ENCODE measurements at places on chromosomes 4 and X.

DNA sequence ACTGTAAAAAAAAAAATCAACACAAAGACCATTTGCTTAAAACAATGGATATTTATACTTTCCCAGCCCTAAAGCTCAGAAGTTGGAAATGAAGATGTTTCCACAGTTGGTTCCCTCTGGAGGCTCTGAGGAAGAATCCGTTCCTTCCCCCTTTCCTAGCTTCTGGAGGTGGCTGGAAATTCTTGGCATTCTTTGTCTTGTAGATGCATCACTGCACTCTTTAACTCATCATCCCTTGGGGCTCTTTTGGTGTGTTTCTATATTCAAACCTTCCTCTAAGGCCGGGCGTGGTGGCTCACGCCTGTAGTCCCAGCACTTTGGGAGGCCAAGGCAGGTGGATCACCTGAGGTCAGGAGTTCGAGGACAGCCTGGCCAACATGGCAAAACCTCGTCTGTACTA, 78.7 kb downstream of the VCX3A start:
- DNase-seq = no peak

DNA sequence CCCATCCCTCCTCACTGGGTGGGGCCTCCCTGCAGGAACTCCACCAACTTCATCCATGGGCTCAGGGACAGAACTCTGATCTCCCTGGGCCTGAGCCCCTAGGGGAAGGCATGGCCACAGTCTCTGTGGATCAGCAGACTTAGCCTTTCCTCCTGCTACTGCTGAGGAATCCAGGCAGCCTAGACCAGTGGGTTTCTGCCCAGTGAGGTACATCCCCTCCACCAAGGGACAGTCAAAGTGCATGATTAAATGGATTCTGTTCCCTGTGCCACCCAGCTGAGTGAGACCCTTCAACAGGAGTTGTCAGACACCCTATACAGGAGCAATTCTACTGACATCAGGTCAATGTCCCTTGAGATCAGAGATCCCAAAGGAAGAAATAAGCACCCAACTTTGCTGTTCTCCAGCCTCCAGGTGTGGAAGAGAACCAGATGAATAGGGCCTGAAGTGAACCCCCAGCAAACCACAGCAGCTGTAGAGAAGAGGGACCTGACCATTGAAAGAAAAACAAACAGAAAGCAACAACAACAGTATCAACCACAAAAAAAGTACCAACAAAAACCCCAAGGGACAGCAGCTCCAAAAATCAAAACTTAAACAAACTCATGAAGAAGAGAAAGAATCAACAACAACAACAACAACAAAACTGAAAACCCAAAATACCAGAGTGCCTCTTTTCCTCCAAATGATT, 84.8 kb downstream of the CHIC1 start:
- DNase-seq = no peak

GRCh38 chrX:134365904-134366303, 94.1 kb upstream of the HPRT1 start:
- DNase-seq = no peak

GRCh38 chr4:87995435-87995834, 12.0 kb upstream of the PKD2 start:
- no peak for DNase-seq

- DNase-seq = no peak
Measured at GRCh38 chr4:100823993-100824323, 306.1 kb upstream of the EMCN start.

DNA sequence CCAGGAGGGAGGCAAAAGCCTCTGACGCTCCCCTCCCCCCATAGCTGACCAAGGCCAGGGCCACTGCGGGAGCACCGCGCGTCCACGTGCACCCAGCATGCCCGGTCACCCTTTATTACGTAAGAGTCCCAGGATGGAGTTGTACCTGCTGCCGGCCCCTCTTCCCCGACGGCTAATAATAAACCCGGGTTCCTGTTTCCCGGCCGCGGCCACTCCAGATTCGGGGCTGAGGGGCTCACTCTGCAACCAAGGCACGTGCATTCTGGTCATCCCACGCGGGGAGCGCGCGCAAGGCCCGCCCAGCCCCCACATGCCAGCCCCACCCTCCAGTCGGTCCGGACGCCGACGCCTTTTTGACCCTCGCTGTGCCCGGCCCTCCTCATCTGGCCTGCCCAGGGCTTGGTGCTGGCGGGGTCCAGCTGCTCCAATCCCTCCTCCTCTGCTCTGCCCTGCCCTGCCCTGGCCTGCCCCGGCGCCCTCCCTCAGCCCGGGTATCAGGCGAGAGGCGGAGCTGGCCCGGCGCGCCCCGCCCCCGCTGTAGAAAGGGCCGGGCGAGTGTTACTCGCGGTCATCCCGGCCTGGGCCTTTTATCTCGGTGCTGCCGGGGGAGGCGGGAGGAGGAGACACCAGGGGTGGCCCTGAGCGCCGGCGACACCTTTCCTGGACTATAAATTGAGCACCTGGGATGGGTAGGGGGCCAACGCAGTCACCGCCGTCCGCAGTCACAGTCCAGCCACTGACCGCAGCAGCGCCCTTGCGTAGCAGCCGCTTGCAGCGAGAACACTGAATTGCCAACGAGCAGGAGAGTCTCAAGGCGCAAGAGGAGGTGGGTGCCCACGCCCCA, 2.6 kb downstream of the MID1IP1 start:
- no peak for DNase-seq

DNA sequence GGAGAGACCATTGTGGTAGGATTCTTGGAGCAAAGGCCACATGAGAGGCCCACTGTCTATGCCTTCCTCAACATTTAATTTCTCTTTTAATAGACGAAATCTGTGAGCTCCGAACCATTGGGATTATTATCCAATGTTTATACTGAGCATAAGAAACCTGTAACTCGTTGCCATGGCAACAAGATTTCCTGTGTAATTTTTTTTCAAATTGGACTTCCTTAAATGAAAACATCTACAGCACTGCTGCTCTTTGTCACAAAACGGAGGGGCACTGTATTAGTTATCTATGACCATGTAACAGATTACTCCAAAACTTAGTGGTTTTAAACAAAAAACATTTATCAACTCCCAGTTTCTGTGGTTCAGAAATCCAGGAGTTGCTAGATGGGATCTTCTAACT, 38.7 kb downstream of the PPP1R2C start:
- DNase-seq = no peak

- no peak for DNase-seq
Measured at GRCh38 chrX:151801980-151802379, 67.4 kb downstream of the CNGA2 start.

DNA sequence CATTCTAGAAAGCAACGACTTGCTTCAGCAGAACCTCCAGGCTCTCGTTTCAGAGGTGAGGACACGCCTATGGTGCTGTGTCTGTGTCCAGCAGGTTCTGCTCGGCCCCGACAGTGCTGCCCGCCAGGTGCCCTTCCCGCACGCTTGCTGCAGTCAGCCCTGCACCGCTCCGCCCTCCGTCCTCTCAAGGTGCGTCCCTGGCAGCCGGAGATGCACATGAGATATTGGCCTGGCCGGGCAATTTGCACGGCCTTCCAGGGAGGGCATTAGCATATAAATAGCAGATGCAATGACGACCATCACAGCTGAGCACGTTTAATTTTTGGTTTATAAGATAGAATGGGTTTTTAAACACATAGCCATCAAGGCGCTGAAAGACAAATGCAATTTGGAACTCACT, 14.4 kb downstream of the UVSSA start:
- DNase-seq = no peak

- no peak for DNase-seq
Measured at GRCh38 chr4:76055016-76055415, 19.1 kb upstream of the CXCL11 start.
